NCI-H1092 (cell line): ENCODE measurements at places on chromosomes 3 and 15.

- DNase-seq: no peak
Observed at GRCh38 chr15:78038585-78039247, 38.8 kb downstream of the TBC1D2B start.

DNA sequence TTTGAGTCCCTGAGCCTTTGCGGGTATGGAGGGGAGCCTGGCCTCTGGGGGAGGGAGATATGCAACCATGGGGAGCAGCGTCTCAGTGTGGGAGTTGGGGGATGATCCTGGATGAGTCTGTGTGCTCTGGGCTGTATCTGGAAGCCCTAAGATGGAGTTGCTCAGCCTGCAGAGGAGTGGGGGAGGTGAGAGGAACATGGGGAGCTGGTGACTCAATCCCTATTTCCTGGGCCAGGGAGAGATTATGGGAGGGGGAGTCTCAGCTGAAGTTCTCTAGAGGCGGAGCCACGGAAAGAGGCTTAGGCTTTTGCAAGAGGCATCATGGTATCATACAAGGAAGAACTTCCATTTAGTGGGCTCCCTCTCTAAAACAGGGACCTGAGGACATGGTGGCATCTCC lies 59.5 kb upstream of the TMEM115 start:
- no peak for DNase-seq

DNA sequence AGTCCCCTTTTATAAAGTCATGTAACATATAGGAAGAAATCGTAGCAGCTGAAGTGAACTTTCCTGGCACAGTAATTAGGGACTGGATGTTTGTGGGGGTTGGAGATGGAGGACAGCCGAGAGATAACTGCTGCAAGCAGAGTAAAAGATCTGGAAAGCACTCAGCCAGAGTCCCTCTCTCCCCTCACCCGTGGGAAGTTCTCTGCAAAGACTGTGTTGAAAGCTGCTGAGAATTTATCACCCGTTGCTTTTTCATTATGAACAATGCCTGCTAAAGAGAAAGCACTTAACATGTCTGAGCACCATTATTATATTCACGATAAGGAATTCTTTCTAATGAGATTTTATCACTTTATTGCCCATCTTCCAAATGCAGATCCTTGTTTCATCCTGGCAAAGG lies 248.8 kb downstream of the SHOX2 start:
- no peak for DNase-seq

DNA sequence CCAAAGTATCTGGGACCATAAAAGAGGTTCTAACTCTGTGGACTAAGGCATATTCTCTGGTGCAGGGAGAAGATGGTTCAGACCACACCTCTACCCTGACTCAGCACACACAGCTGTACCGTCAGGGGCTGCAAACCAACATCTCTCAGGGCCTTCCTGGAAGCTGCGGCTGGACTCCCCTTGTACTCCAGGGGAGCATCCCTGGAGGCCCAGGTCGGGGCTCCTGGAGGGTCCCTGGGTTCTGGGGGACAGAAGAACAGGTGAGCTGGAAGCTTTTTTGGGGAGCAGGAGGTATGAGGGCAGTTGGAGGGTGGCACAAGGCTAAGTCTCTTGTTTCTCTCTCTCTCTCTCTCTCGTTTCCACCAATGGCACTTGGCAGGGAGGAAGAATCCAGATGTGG lies 60.5 kb downstream of the LINGO1 start:
- DNase-seq: no peak

DNA sequence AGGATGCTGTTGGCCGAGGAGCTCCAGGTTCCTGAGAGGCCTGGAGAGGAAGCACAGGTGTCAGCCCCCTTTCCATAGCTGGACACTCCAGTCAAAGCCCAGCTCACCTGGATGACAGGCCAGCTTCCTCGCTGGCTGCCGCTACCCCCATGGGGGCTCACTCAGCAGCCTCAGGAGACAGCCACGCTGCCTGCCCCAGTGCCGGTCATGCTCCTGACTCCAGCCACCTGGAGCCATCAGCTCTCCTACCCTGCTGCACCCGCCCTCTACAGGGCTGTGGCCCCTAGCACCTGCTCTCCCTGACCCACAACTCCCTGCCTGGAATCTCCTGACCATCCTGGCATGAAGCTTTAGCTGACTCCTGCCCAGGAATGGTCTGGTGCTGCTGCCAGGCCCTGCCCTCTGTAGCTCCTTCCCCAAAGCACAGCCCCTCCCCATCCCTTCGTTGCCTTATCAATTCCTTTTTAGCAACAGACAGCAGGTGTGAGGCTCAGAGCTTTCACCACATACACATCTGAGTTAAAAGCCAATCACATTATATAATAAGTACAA lies 94.2 kb downstream of the NUP210 start:
- DNase-seq: no peak

GRCh38 chr15:29356786-29357185 lies 87.2 kb upstream of the NSMCE3 start:
- DNase-seq: no peak

DNA sequence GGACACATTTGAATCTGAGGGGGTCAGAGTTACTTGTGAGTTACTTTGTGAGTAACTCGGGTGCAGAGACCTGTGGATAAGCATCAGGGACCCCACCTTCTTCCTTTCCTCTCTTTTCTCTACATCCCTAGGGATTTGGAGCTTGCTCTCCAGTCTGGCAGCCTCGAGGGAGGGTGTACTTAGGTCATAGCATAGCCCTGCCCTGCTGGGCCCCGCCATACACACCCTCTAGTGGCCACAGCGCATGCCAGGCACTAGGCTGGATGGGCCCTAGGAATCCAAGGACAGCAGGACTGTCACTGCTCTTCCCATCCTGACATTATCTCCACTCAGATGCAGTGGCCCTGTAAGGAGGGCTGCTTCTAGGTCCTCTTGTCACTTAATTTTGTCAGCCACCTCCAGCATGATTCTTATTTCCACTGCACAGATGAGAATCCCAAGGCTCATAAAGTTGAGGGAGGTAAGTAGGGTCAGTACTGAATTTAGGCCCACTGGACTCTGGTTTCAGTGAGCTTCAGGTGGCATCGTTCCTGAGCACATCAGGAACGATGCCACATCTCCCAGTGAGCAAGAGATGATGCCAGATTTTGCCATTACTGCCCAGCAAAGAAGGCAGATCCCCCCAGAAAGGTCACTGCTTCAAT lies 3.6 kb upstream of the SMAD6 start:
- peak; percentile 5 for DNase-seq

GRCh38 chr15:70093070-70093469 lies 4.6 kb downstream of the TLE3 start:
- no peak for DNase-seq

DNA sequence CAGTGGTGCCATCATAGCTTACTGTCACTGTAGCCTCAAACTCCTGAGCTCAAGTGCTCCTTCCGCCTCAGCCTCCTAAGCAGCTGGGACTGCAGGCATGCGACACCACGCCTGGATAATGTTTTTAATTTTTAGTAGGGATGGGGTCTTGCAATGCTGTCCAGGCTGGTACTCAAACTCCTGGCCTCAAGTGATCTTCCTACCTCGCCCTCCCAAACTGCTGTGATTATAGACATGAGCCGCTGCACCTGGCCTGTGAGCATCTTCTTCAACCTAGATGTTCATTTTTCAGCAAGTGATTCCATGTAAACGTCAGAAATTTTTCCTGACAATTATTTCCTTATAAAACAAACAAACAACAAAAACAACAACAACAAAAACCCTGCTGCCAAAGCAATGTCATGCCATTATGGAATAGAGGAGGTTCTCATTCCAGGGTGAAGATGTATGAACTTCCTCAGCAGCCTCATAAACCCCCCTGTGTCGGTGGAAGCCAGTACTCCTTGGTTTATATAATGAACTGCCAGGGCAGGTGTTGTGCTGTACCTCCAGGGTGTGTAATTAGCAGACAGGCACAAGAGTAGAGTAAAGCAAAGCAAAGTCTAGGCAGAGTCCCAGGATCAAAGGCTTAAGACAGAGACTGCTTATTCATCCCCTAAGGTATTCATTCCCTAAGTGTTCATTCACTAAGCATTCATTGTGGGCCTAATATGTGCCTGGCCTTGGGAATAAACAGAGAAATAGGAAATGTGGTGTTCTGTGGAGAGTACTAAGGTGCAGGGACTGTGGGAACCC lies 44.6 kb downstream of the NR2C2 start:
- DNase-seq: no peak

- no peak for DNase-seq
Observed at GRCh38 chr3:3817865-3818264, 18.6 kb downstream of the LRRN1 start.

DNA sequence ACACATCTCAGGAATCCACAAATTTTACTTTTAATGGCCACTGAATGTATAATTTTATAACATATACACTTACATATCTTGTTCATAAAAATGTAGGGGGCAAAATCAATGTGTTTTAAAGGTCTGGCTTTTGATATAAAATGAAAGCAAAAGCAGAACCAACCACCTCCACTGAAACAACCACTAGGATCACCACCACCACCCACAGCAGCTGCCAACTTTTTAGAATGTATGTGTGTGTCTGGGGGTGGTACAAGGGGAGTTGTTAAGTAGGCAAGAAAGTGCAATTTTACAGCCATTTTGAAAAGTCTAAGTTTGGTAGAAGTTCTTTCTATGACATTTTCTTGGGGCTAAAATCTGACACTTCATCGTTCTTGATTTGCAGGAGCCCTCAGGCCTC lies 44.0 kb downstream of the OTOL1 start:
- no peak for DNase-seq

DNA sequence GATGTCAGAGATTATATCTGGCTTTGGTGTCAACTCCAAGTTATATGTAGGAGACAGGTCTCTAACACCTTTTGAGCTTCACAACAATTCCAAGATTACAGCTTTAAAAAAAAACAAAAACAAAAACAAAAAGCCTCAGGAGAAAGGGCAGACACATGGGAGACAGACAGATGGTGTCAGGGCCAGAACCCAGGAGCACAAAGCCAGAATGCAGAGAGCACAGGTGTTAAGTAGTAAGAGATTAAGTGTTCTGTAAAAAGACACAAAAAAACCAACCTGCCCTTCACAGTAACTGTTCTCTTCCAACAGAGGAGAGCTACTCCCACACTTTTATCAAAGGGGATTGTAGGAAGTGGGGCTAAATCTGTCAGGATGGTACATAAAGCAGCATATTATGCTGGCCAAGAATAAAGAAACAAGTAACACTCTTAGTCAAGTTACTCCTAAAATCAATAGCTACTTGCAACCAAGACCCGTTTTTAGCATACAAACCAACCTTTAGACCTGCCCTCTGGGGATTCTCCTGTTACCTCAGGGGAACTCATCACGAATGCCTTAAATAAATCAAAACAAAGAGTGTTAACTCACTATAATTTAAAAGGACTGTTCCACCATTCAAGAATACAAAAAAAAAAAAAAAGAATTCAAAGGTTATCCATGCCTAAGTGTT lies 5.9 kb downstream of the CPEB1 start:
- no peak for DNase-seq

DNA sequence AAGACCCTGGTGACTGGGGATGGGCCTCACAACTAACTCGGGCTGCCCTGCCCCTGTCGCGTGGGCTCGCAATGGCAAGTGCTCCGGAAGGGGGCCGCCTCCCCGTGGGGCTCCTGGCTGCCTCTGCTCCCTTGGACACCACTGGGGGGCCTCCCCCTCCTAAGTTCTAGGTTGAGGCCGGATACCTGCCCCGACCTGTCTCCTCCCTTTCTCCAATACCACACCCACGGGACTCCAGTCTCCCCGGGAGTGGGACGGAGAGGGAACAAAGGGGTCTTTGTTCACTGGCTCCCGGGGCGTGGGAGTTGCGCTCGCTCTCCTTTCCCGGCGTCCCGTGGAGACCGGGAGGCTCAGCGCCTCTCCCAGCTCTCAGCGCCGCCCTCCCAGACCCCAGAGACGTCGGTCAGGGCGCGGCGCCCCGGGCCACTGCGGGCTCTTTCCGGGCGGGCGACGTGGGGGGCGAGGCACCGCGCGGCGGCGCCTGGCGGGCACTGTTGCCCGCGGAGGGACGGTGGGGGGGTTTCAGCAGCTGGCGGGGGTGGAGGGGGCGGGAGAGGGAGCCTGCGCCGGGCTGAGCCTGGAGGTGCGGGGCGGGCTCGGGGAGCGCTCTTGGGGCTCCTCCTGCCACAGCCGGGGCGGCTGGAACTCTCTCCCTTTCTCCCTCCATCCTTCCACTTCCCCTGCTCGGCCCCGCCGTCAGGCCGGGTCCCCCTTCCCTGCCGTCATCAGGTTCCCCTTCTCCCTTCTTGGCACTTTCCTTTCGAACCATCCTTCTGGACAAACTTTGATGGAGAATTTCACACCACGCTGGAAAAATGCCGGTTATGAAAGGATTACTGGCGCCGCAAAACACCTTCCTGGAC lies at the start of gene KCNH8:
Gene KCNH8 (plus strand): TSS at position 606 of the 863 bp plus-strand sequence. CDS start 210 bp downstream, at position 816.
- DNase-seq: no peak

- no peak for DNase-seq
Observed at GRCh38 chr3:33219175-33219487, 521 bp upstream of the SUSD5 start.

GRCh38 chr3:29274667-29275066 lies 6.2 kb upstream of the RBMS3 start:
- no peak for DNase-seq

DNA sequence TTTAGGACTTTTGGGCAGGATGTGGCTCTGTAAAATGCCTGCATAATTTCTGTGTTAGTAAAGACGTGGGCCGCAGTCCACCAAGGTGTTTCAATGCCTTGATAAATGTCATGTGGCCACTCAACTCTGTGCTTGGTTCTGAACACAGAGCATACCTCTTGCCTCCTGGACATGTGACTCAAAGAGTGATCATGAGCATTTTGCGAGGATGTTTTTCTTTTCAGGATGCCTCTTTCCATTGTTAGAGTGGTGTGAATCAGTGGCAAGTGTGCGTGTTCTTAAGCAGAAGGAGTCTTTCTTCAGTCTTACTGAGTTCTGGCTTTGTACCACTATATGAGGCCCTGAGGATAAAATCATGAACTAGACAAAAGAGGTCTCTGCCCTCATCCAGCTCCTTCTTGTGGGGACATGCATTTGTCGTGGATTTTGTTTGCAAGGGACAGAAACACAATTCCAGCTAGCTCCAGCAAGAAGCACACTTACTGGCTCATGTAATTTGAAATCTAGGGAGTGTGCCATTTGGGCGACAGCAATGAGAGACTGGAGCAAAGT lies 363.4 kb downstream of the LRTM1 start:
- DNase-seq: no peak

- no peak for DNase-seq
Observed at GRCh38 chr3:191141728-191142127, 57.3 kb upstream of the OSTN start.

- no peak for DNase-seq
Observed at GRCh38 chr3:44513513-44513912, 36.0 kb upstream of the ZNF445 start.

- no peak for DNase-seq
Observed at GRCh38 chr15:54289590-54290136, 311.4 kb downstream of the UNC13C start.

DNA sequence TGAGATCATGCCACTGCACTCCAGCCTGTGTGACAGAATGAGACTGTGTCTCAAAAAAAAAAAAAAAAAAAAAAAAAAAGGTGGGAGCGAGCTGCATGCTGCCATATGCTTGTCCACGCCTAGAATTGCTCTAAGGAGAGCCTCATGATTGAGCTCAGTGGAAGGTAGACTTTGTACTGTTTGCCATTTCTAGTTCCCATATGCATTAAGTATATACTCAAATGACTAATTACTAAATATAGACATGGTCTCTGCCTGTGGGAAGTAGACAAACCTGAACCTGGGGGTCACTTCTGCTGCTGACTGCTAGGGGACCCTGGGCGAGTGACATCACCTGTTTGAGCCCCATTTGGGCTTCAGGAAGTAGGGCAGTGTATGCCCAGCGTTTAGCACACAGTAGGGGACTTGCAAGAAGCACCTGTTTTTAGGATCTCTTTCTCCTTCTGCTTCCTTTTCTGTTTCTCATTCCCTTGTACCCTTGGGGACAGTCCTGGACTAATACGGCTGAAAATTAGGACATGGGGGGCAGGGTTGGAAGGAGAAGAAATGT lies 27.2 kb downstream of the PRKCD start:
- no peak for DNase-seq
